ENCODE measurements at places on chromosomes 12 and 14.

DNA sequence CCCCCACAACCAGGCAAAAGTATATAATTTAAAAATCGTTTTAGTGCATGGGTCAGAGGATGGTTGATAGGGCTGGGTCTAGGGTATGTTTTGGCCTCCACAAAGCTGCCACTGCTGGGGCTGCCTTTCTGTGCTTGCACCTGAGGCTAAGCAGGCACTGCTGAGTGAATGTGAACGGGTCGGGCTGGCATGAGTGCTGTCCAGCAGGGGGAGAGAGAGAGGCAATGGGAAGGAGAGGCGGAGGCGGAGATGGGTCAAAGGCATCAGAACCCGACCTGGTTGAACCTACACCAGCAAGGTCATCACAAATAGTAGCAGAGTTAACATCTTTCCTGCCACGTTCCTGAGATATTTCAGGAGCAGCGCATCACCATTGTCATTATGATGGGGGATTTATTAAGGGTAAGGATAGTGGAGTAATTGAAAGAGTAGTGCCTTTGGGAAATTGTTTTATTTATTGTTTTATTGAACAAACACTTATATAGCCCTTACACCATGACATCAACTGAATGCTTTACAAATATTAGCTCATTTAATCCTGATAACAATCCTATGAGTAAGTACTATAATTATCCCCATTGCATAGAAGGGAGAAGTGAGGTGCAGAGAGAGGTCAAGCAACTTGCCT is 5.8 kb upstream of the NRXN3 start:
- no peak for DNase-seq

DNA sequence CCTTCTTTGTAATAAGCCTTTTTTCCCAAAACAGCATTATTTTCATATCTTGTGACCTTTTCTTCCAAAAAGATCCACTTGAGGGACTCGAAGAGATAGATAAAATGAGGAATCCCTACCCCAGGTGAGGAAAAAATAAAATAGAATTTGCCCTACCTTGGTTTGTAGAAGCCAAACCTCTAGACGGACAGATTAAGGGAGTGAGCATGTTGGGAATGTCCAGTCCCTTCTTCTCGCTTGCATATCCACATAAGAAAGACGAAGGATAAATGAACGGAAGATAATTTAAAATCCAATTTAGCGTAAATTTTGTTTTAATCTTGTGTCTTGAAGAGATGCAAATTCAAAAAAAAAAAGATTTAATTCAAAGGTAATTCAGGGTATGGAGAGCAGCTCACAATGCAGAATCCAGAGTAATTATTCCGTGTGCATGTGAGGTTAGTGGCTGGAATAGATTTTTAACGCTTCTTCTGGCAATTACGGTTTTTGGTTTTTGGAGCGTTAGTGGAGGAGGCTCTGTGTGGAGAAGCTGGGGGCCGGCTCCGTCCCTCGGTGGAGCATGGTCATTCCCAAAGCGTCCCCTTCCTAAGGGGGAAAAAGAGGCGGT is 1.5 kb downstream of the GRIN2B start:
- DNase-seq = no peak

- DNase-seq = no peak
Observed at GRCh38 chr12:100576331-100577036, 3.0 kb downstream of the GAS2L3 start.

DNA sequence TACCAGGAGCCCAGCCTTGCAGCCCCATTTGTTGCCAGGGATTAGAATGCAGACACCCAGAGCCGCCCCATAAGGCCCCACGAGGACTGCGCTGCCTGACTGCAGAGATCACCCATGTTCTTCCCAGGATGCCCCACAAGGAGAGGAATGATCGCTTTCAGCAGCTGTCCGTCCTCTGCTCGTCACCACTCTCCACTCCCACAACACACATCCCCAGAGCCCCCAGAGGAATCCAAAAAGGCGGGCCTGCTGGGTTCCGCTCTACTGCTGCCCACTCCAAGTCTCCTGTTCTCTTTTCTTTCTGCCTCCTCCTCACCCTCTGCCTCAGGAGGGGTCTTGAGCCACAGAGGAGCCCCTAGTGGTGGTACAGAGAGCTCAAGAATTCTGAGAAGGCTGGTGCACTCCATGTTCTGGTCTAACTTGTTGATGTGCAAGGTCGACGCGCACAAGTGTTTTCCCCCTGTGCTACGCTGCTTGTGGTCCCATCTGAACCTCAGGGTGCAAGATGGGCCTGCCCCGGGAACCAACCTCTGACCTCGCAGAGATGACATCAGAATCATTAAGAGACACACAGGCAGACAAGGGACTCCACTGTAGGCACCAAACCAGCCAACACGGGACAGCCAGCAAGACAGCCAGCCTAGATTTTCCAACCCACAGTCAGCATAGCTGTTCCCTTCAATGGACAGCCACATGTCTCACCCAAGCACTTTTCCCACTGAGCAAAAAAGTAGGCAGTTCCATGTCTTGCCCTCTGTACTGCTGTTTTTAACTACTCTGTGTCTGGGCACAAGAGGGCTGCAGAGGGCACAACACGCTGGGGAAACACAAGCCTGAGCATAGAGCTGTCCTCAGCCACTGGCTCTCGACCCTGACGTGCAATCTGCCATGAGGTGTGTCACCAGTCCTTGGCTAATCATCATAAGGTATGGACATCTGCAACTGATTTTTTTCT is 29.9 kb downstream of the PXN start:
- DNase-seq = no peak

DNA sequence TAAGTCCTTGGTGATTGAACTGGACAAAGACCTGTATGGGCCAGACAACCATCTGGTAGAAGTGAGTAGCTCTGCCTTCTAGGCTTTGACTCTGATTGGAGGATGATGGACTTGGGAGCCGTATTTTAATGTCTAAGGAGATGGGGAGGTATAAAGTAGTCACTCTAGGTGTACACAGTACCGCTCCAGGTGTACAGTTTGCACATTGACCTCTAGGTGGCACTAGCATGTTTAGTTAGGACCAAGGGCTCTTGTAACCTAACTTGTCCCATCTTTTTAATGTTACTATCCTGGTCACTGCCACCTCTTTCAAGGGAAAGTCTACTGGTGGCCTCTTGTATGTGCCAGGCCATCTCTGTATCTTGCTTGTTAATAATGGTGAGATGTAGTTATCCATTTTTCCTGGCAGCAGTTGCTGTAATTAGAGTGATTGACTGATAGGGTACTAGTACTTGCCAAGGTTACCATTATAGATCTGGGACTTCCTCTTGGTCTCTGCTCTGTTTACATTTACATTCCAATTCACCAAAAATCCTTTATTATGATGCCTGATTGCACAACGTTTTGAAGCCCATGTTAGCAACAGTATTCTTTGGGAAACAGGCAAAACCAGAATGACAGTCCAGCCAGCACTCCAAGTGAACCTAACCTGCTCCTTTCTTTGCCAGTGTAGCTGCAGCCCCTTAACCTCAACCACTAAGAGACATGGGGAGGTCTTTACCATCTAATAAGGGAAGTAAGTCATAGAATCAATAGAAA is 3.6 kb downstream of the SMARCD1 start:
- no peak for DNase-seq

- no peak for DNase-seq
Observed at GRCh38 chr12:66367015-66367667, 64.8 kb downstream of the HELB start.

DNA sequence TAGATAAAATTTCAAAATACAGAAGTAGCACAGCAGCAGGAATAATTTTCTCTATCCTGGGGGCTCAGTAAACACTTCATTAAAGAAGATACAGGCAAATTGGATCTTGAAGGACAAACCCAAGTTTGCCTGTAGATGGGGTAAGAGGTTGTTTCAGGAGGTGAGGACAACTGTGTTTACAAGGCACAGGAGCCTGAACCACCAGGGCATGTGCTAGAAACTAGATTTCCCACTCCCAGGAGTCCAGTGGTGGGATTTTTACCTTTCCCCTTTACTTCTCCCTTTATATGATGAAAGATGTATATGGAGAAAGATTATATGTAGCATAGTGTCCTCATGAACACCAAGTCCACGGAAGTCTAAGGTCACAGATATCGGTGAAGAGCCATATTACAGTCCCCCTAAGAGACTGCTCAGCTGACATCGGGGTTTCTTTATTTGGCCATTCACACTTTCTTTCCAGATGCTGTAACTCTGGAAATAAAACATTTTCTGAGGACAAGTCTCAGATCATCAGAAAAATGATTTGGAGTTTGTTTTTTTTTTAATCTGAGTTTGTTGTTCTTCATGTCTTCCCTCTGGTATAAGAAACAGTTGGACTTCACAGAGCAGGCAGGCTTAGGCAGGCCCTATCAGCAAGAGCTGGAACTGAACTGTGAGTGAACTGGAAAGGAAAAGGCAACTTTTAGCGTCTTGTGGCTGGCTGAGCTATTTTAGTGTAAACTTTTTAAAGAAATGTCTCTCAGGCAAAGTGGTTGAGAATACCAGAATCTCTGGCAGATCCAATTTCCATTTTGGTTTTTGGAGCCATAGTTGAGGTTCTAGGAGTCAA is 8.0 kb upstream of the EVL start:
- no peak for DNase-seq

- no peak for DNase-seq
Observed at GRCh38 chr14:63155511-63156185, 48.6 kb upstream of the RHOJ start.

DNA sequence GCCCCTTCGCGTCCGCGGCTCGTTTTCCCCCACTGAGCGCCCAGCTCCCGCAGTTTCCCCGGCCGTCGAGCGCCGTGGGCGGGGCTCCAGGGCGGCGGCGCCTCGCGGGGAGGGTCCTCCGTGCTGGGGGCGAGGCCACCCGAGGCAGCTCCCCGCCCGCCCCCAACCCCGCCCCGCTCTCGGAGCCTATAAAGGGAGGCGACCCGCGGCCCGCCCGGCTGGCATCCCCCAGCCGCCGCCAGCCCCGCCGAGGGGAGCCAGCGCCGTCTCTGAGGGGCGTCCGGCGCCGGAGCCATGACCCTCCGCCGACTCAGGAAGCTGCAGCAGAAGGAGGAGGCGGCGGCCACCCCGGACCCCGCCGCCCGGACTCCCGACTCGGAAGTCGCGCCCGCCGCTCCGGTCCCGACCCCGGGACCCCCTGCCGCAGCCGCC is at the start of gene TAMALIN:
Gene TAMALIN, plus strand, starts transcription at position 221 of the 432 bp plus-strand sequence. Its CDS starts 74 bp downstream, at position 295.
- DNase-seq = no peak

- DNase-seq = no peak
Observed at GRCh38 chr12:76007640-76008039, 23.9 kb downstream of the PHLDA1 start.

- DNase-seq = peak; percentile 26
Observed at GRCh38 chr12:45130881-45131281, 80.0 kb upstream of the DBX2 start.

DNA sequence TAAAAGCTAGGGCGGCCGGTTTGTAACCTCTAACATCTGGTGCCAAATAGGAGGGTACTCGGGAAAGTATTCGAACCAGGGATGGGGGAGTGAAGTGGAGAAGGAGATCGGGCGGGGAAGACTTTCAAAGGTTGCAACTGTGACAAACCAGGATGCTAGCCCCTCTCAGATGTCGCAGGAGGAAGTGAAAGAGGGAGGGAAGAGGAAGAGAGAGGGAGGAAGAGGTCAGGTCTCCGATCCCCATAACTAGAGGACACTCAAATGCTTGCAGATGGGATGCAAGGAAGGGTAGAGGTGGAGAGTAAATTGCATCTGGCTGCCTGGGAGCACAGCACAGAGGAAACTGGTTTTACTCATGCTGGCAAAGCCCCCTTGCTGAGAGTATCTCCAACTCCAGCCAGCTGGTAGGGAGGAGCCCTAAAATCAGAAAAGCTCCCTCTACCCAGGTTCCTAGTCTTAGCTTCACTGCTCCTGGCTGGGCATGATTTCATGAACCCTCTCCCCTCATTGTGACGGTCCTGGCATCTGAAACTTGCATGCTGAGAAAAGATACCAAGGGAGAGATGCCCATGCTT is 696.7 kb upstream of the TBX3 start:
- no peak for DNase-seq

DNA sequence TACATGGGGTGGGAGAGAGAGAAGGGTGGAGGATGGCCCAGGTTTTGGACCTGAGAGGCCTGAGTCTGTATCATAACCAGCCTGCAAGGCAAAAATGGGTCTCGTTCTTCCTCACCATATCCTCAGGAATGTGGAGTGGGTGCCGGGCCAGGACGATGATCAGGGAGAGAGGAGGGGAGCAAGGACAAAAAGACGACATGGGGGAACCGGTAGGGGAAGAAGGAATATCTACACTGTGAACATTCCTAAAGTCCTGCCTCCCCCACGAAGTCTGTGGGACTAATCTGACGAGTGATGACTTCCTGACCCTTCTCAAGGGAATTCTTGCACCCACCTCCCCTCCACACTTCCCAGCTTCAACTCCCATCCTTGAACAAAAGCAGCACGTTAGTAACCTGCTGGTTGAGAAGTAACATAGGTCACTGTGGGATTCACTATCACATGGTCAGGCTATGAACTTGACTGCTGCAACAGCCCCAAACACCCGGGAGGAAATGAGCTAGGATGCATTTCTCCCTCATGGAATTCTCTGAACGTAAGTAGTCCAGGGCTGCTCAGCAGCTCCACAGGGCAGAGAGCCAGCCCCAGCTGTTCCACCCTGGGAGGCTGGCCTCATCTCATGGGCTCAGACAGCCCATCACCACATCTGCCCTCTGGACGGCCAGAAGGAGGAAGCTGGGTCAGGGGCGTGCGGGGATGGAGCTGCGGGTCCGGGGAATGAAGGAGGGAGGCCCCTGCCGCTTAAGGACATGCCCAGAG is 36.8 kb upstream of the VWF start:
- DNase-seq = no peak

GRCh38 chr12:121072147-121072546 is 33.1 kb upstream of the OASL start:
- DNase-seq = no peak

GRCh38 chr12:27960821-27961220 is 11.7 kb downstream of the PTHLH start:
- no peak for DNase-seq

- DNase-seq = no peak
Observed at GRCh38 chr14:95877633-95878032, 1.0 kb downstream of the TUNAR start.

DNA sequence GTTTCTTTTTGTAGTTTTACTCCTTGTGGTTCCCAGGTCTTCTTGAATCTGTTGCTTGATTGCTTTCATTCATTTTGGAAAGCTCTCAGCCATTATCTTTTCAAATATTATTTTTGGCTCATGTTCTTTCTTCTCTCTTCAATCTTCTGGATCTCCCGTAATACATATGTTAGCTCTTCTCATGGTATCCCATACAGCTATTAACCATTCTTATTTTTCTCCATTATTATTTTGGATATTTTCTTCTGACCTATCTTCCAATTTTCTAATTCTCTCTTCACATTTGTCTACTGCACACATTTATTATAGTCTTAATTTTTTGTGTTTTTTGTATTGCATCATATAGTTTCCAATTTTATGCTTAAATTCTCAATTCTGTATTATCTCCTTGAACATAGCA is 123.9 kb upstream of the ARID2 start:
- no peak for DNase-seq
